ENCODE measurements at places on chromosomes 13 and 19.

DNA sequence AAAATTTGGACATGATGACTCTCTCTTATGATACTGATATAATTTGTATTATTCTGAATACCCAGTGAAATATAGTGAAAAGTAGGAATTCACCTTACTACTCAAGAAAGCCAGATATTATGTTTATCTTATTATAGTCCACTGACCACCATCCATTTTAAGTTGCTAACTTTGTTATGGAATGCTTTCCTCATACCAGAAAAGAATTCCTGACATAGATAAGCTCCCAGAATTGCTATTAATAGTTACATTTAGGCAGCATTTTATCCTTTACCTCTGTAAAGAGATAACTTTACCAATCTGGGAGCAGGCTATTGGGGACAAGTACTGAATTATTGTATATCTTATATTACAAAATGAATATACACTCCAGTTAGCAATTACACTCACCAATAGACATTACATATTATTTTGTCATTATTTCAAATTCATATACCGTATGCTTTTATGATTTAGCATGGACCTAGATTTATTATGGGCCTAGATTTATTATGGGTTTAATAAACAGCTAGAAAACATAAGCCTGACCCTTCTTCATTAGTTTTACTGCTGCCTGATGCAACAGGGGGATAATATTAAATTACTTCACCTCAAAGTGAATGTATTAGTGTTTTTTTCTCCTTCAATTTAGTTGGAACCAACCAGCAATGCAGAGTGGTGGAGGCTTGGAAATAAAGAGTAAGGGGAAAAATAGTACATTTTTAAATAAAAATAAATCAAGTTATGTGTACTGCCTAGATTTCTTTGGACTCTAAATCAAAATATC is 1886.1 kb downstream of the PCDH9 start:
- H3K36me3 ChIP-seq, result no peaks in the 10 kb centered on the region
- no peaks in the 10 kb centered on the region for H3K27me3 ChIP-seq
- H3K27ac ChIP-seq, result no peak overlapping the region
- no peaks in the 10 kb centered on the region for H3K4me1 ChIP-seq
- ATAC-seq, result no peak

DNA sequence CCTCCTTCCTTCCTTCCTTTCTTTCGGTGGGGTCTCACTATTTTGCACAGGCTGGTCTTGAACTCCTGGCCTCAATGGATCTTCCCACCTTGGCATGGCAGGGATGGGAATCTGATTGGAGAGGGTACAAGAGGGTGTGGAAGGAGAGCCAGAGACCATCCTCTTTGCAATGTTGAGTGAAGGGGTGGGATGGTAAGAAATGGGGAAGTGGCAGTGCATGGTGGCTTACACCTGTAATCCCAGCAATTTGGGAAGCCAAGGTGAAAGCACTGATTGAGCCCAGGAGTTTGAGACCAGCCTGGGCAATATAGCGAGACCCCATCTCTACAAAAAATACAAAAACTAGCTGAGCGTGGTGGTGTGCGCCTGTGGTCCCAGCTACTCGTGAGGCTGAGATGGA is 5.5 kb downstream of the BLOC1S3 start:
- no peak overlapping the region for H3K4me3 ChIP-seq
- peaks cover 27% of the 10 kb centered on the region for H3K4me1 ChIP-seq
- H3K36me3 ChIP-seq, result no peaks in the 10 kb centered on the region
- ATAC-seq, result no peak
- H3K27ac ChIP-seq, result no peak overlapping the region

- no peak for ATAC-seq
- no peaks in the 10 kb centered on the region for H3K4me1 ChIP-seq
- no peaks in the 10 kb centered on the region for H3K36me3 ChIP-seq
- no peak overlapping the region for H3K27ac ChIP-seq
Observed at GRCh38 chr13:64527561-64527960, 2702.6 kb downstream of the PCDH9 start.

GRCh38 chr19:48368936-48369335 is 4.8 kb downstream of the SYNGR4 start:
- H3K36me3 ChIP-seq, result no peaks in the 10 kb centered on the region
- H3K4me3 ChIP-seq, result no peak overlapping the region
- peaks cover 7% of the 10 kb centered on the region for H3K4me1 ChIP-seq
- ATAC-seq, result no peak
- no peaks in the 10 kb centered on the region for H3K27me3 ChIP-seq

GRCh38 chr19:43524922-43525835 is 1.8 kb downstream of the ETHE1 start:
- H3K27me3 ChIP-seq, result no peaks in the 10 kb centered on the region
- peak overlapping the region; percentile 79 for H3K4me3 ChIP-seq
- no peaks in the 10 kb centered on the region for H3K36me3 ChIP-seq

GRCh38 chr13:99287551-99287950 is 19.6 kb downstream of the GPR183 start:
- no peaks in the 10 kb centered on the region for H3K27me3 ChIP-seq
- no peaks in the 10 kb centered on the region for H3K36me3 ChIP-seq
- no peak for ATAC-seq
- no peak overlapping the region for H3K27ac ChIP-seq
- H3K4me3 ChIP-seq, result no peak overlapping the region

Measured in gastroesophageal sphincter (tissue), 4 donors.